Activated CD4-positive, alpha-beta memory T cell treated with anti-CD3 and anti-CD28 coated beads for 36 hours (primary cell): ENCODE measurements at places on chromosomes 12 and 14. TPM values are rescaled to one million over a fixed set of nuclear protein-coding genes. Genes with fewer than 3 reads are reported as not detected.

Gene EGLN3
- total RNA-seq: 1.2 TPM

- DNase-seq: peak; percentile 44
These were observed 37.3 kb upstream of the ADGRD1 start for GRCh38 chr12:130916241-130916911.

DNA sequence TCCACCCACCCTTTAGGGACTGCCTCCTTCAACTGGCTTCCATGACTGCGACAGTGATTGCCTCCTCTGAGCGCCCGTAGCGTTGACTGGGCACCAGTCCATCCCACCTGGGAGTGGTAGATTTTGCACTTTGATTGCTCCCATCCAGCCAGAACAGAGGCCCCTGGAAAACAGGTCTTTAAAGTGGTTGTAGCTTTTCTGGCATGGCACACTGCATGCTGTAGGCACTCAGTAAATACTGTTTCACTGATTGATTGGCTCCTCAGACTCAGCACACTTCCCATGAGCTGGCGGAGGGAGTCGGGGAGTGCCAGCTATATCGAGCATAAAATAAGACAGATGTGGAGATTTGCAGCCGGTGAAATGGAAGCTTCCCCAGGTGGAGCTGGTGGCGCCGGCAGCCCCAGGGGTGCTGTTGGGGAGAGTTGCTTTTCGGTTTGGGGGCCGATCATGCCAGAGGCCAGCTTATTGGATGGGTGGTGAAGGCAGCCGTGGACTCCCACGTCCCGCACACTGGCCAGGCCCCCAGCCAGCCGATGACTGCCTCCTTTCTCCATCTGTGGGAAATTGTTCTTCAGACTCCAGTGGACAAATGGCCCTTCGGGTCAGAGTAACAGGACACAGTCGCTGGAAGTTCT, 200.2 kb downstream of the TSPAN9 start:
- DNase-seq: no peak

Gene PRPH
- total RNA-seq: not detected

Gene PRIMA1
- total RNA-seq: not detected

DNA sequence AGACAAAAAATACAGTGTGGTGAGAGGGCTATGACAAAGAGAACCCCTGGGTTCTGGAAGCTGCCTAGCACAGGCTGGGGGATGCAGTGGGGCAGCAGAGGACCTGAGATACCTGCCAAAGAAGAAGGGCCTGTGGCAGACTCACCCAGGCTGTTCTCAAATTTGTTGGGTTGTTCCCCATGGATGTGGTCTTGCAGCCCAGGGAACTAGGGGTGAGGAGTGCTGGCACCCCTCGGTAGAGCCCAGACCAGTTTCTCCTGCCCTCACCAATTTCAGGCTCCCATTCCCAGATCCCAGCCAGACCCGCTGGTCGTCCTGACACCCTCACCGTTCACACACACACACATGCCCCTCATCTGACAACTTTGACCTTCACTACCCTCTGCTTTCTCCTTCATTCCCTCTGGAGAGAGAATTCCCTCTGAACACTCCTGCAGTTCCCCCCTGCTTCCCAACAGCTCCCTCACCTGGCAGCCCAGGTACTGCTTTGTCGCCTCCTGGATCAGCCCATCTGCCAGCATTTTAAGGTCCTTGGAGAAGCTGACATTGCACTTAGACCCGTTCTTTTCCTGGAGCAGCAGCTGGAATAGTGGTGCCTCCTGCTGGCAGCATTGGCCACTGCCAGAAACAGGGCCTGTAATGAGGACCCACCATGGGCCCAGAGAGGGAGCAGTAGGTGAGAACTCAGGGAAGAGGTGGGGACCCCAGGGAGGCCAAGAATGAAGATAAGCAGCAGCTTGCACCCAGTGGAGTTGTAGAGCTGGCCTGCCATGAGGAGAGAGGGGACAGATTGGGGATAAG, 5.9 kb upstream of the GDF11 start:
- DNase-seq: peak; percentile 83

Gene ARG2
- 6.8 TPM for total RNA-seq

GRCh38 chr14:93977790-93978581, 1.6 kb upstream of the ASB2 start:
- peak; percentile 85 for DNase-seq

GRCh38 chr14:30974628-30975027, 50.8 kb upstream of the AP4S1 start:
- DNase-seq: no peak

DNA sequence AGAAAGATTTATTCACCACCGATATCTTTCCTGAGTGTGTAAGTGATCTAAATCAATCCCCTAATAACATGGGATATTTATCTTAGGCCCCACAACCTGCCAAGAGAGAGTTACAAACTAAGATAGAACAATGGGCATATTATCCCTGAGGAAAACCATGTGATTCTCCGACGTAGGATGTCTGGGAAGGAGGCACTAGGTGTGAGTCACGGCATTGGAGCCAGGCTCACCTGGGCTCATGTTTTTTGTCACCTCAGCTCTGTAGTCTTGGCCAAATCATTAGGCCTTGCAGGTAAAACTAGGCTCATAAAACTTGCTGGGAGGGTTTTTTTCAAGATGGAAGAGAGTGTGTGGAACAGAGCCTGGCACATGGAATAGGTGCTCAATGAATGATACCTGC, 129.7 kb upstream of the PLEKHG7 start:
- no peak for DNase-seq

- DNase-seq: no peak
These were observed 76.8 kb downstream of the FAR2 start for GRCh38 chr12:29225834-29226233.

- no peak for DNase-seq
These were observed 1.7 kb upstream of the C12orf56 start for GRCh38 chr12:64392221-64392620.

- no peak for DNase-seq
These were observed 119.6 kb downstream of the GCH1 start for GRCh38 chr14:54782751-54783659.

DNA sequence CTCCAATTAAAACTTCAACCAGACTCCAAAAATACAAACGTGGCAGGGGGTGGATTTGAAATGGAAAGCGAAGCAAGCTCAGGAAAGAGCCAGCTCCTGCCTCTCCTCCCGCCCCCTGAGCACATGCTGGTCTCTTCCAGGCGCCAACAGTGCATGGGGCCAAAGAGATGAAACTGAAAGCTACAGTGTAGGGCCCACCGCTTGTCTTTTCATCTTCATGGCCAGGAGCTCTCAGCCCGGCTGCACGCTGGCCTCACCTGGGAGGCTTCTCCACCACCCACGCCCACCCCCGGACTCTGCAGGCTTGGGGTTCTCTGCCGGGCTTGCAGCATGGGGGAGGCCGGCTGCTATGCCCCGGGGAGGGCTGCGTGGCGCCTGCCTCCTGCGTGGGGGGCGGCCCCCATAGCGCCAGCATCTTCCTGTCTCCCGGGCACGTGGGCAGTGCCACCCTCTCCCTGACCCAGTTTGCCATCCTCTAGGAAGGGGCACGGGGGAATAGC, 2.0 kb downstream of the RIMBP2 start:
- DNase-seq: no peak

GRCh38 chr14:91008759-91009409, 51.6 kb downstream of the RPS6KA5 start:
- DNase-seq: no peak

GRCh38 chr12:23888396-23889068, 60.9 kb downstream of the SOX5 start:
- DNase-seq: no peak

Gene TAS2R9
- total RNA-seq: not detected

GRCh38 chr12:12441843-12442461, 85.1 kb downstream of the BORCS5 start:
- DNase-seq: peak; percentile 77

DNA sequence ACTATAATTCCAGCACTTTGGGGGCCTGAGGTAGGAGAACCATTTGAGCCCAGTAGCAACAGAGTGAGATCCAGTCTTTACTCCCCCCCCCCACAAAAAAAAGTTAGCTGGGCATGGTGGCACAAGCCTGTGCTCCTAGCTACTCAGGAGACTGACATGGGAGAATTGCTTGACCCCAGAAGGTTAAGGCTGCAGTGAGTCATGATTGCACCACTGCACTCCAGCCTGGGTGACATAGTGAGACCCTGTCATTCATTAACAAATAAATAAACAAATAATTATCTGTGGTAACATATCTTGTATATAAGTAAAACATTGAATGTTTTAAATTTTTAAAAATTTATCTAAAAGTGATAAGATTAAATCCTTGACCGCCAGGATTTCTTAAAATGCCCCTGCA, 4.8 kb downstream of the ENTPD5 start:
- no peak for DNase-seq

GRCh38 chr14:80455031-80455430, 243.7 kb upstream of the DIO2 start:
- DNase-seq: no peak

Gene SERPINA4
- not detected for total RNA-seq

Gene KRT74
- total RNA-seq: not detected

- no peak for DNase-seq
These were observed 40.6 kb upstream of the EML1 start for GRCh38 chr14:99752486-99753121.

Gene LBHD2
- not detected for total RNA-seq

DNA sequence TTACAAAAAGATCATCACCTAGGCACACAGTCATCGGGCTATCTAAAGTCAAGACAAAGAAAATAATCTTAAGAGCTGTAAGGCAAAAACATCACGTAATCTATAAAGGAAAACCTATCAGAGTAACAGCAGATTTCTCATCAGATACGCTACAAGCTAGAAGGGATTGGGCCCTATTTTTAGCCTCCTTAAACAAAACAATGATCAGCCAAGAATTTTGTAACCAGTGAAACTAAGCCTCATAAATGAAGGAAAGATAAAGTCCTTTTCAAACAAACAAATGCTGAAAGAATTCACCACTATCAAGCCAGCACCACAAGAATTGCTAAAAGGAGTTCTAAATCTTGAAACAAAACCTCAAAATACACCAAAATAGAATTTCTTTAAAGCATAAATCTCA, 191.6 kb upstream of the BMP4 start:
- DNase-seq: no peak

Gene TOMM20L
- not detected for total RNA-seq

Gene BMP4
- total RNA-seq: not detected

Gene SLC25A21
- total RNA-seq: not detected

DNA sequence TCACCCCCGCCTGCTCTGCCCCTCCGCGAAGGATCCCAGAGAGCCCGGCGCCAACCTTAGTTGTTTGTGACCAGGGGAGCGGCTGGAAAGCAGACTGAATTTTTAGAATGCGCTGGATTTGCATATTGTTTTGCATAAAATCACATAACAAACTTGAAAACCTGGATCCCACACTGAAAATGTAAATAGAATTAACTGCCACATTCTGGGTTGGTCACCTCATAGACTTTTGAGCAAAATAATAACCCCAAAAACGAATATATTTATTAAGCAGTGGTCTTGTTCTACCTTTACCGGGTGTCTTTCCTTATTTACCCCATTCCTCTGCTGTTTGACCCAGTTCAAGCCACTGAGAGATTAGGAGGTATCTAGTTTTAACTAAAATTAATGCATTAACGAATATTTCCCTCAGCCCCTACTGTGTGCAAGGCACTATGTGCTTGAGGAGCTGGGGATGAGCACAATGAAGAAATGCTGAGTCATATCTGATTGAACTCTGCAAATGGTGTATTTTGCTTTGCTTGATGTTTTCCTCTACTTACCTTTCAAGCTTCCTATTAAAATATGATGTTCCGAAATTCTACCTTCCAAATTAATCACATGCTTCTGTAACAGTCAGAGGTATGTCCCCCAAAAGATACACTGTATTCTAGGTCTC, 438 bp upstream of the EGLN3 start:
- DNase-seq: no peak

DNA sequence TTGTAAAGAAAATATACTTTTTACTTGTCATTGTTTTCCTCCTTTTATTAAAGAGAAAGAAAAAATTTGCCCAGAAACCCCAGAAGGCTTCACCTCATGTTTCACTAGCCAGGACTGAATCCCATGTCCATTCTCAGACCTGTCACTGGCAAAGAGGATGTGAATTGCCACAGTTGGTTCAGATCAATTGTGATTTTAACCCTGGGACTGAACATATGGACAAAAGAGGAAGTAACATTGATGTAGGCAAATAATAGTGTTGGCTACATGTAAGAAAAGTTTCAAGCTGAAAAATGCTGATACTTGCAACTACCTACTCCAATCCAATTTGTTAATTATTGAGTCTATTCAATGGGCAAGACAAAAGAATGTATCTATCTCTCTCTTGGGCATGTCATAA, 8.6 kb upstream of the CCDC196 start:
- DNase-seq: no peak

GRCh38 chr14:33529787-33530757, 420.8 kb downstream of the EGLN3 start:
- no peak for DNase-seq

- no peak for DNase-seq
These were observed 674.7 kb upstream of the TMEM132C start for GRCh38 chr12:127592245-127592644.

DNA sequence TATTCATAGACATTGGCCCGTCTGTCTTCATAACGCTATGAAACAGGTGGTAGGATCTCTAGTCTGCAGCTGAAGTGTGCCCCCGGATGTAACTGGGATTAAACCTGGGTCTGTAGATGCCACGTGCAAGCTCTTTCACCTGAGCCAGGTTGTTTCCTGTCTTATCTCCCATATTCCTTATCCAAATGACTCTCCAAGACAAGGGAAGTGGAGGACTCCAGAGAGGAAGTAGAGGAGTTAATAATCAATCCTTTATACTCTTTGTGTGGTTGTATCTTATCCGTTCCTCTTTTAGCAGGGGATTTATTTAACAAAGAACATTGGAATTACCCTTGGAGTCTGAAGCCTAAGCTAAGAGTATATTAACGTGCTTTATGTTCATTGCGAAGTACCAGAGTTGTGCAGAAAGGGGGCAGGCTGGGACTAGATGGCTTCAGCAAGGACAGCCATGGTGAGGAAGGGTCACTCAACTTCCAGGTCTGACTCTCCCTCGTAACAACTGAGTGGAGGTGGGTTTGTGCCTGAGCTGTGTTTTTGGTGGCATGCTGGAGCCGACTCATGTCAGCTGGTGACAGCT, 82.8 kb downstream of the RIN3 start:
- DNase-seq: no peak

Gene TC2N
- total RNA-seq: 46.6 TPM

Gene SLCO1C1
- total RNA-seq: not detected

- DNase-seq: no peak
These were observed 3.4 kb downstream of the PRIMA1 start for GRCh38 chr14:93784878-93785277.
